ENCODE measurements at places on chromosomes 3 and 15.

GRCh38 chr3:100352296-100353231 is 18.0 kb downstream of the NIT2 start:
- DNase-seq = no peak

DNA sequence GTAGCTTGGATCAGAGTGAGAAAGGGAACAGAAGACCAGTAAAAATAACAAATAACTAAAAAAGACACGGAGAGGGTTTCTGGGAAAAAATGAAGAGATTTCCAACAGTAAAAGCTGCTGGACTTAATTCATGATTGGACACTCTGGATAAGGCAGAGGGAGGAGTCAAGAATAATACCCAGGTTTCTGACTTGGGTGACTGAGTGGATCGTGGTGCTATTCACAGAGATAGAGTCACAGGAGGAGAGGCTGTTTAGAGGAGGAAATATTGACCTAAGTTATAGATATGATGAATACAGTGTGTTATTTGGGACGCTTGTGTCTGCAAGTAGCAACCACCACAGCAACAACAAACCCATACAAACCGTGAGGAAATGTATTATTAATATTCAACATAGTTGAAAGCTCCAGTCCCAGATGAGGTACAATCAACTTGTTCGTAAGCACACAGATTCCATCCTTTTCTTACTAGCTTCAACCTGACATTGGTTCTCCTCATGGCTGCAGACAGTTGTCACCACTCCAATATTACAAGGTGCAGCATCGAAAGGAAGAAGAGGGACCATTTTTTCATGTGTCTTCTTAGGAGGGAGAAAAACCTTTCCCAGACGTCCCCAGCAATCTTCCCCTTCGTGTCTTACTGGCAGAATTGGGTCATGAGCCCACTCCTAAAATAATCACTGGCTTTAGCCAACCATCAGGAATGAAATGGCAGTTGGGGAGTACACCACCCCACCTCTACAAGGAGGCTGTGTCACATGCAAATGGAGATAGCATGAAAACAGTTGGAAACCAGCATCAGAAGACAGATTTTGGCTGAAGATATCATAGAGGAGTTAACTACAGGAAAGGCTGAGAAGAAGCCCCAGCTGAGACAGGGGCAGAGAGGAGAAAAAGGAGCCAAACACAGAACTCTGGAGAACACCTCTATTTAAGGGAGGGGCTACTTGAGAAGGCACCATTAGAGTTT is 387.8 kb downstream of the SHQ1 start:
- no peak for DNase-seq

- DNase-seq = no peak
Measured at GRCh38 chr15:87498560-87498959, 758.0 kb downstream of the NTRK3 start.

DNA sequence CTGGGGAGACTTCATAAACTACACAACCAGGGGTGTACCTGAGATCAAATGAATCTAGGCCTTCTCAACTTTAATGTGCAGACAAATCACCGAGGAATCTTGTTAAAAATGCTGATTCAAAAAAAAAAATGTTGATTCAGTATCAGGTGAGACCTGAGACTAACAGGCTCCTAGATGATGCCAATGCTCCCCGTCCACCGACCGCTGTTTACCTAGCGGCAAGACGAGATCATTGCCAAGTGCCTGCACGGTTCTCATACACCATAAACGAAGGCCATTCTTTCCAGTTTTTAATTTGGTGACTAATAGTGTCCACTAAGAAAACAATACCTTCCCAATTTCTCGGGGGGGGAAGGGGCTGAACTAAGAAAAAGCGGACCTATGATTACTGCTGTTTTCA is 2.5 kb upstream of the FSIP1 start:
- DNase-seq = no peak

All from activated naive CD4-positive, alpha-beta T cell treated with anti-CD3 and anti-CD28 coated beads, Interleukin-2, amount 50 U/mL, for 72 hours (primary cell).